ENCODE measurements at places on chromosomes 6 and 20. TPM values are rescaled to one million over a fixed set of nuclear protein-coding genes. Genes with fewer than 3 reads are reported as not detected.

DNA sequence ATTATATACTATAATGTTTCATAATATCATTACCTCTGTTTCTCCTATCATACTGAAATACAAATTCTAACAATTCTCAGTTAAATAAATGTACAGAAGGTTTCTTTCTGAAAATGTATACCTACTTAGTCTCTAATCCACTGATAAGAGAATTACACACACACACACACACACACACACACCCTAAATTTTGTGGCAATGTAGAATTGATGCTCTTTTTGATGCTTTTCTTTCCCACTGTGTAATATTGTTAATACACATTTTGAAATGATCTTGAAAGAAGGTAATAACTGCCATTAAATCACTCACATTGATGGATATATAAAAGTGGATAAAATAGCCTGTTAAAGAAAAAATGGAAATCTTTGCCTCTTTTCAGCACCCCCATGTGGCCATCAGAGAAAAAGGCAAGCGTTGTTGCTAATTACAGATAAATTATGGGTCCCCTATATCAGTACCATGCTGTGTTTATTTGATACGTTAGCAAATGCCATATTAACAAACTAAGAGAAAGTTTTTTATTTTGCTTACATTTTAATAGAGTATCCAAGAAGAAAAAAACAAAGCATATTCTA, 76.6 kb upstream of the VGLL2 start:
- DNase-seq = no peak
- no peak overlapping the region for H3K4me3 ChIP-seq
- no peaks in the 10 kb centered on the region for H3K27me3 ChIP-seq
- H3K4me1 ChIP-seq = no peaks in the 10 kb centered on the region
- no peak overlapping the region for H3K27ac ChIP-seq

DNA sequence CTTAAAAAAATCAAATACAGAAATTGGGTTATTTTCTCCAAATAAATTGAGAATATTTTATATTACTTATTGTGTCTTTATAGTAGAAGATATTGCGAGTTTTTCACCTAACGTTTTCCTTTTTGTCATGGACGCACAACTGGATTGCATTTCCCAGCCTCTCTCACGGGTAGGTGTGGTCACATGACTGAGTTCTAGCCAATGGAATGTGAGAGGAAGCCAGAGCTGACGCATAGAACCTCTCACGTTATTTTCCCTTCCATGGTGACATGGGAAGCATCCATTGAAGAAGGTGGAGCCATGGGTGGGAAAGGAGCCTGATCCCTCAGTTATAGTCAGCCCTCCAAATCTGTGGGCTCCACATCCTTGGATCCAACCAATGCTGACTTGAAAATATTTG, 155.9 kb upstream of the UST start:
- H3K4me1 ChIP-seq = no peaks in the 10 kb centered on the region
- DNase-seq = no peak
- no peak overlapping the region for H3K4me3 ChIP-seq
- H3K36me3 ChIP-seq = no peaks in the 10 kb centered on the region
- no peak overlapping the region for H3K27ac ChIP-seq

GRCh38 chr20:46089167-46089416, 670 bp downstream of the NCOA5 start:
- H3K36me3 ChIP-seq = no peaks in the 10 kb centered on the region
- H3K4me1 ChIP-seq = peaks cover 44% of the 10 kb centered on the region
- peak overlapping the region; percentile 73 for H3K27ac ChIP-seq

Gene SLC22A1
- total RNA-seq = 3.0 TPM

DNA sequence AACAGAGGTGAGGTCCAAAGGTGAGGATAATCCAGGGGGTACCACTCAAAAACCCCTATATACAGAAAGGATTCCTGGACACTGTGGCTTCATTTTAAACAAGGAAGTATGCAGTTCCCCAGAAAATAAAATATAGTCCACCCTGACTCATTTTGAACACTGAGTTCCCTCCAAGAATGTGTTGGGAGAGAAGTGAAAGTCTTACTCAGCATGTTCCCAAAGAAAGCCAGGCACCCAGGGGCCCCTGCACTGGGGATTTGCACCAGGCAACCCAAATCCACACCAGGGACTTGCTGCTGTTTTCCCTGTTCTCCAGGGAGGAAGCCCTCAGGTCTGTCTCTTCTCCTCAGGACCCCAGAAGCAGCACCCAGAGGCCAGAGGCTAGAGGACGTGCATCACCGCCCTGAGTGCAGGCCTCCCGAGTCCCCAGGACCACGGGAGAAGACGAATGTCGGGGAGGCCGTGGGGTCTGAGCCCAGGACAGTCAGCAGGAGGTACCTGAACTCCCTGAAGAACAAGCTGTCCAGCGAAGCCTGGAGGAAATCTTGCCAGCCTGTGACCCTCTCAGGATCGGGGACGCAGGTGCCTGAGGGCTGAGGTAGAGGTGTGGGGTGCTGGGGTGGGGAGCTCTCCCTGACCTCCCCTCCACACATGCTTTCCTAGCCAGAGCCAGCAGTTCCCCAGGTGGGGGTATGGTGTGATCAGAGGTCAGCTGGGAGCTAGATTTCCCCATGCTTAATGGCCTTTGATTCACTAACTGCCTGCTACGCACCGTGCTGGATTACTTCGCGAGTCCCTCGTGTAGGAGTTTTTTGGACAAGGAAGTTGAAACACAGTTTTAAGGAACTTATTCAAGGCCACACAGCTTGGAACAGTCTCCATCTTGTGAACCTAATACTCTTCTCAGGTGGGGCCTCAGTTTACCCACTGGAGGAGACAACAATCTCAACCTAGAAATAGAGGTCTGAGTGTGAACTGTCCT, 3.3 kb downstream of the FGD2 start:
- H3K4me3 ChIP-seq = no peak overlapping the region
- H3K4me1 ChIP-seq = no peaks in the 10 kb centered on the region
- no peak for DNase-seq
- H3K36me3 ChIP-seq = no peaks in the 10 kb centered on the region

- no peak overlapping the region for H3K4me3 ChIP-seq
- no peak overlapping the region for H3K27ac ChIP-seq
- no peaks in the 10 kb centered on the region for H3K4me1 ChIP-seq
- no peaks in the 10 kb centered on the region for H3K27me3 ChIP-seq
- peaks cover 13% of the 10 kb centered on the region for H3K36me3 ChIP-seq
Observed at GRCh38 chr6:109103942-109104341, 8.6 kb downstream of the CEP57L1 start.

- peaks cover 24% of the 10 kb centered on the region for H3K27me3 ChIP-seq
- H3K36me3 ChIP-seq = no peaks in the 10 kb centered on the region
- H3K27ac ChIP-seq = no peak overlapping the region
- no peak overlapping the region for H3K4me3 ChIP-seq
- DNase-seq = no peak
Observed at GRCh38 chr20:60461993-60462392, 503.8 kb downstream of the CDH26 start.

Gene SAMD5
- total RNA-seq = 9.2 TPM

GRCh38 chr20:58213716-58214115, 14.7 kb downstream of the ANKRD60 start:
- DNase-seq = no peak
- H3K36me3 ChIP-seq = no peaks in the 10 kb centered on the region
- H3K4me3 ChIP-seq = no peak overlapping the region
- no peak overlapping the region for H3K27ac ChIP-seq

Gene PLAGL2
- total RNA-seq = 52.7 TPM

Gene NMBR
- total RNA-seq = 0.22 TPM

GRCh38 chr20:45366631-45367030, 3.7 kb downstream of the SYS1 start:
- H3K4me3 ChIP-seq = no peak overlapping the region
- H3K4me1 ChIP-seq = peaks cover 22% of the 10 kb centered on the region
- H3K36me3 ChIP-seq = peaks cover 13% of the 10 kb centered on the region
- no peaks in the 10 kb centered on the region for H3K27me3 ChIP-seq
- H3K27ac ChIP-seq = no peak overlapping the region

- no peak overlapping the region for H3K27ac ChIP-seq
- H3K4me3 ChIP-seq = no peak overlapping the region
- no peaks in the 10 kb centered on the region for H3K36me3 ChIP-seq
- H3K4me1 ChIP-seq = peaks cover 4% of the 10 kb centered on the region
- DNase-seq = no peak
Observed at GRCh38 chr6:119739769-119740168, 390.2 kb upstream of the MAN1A1 start.

DNA sequence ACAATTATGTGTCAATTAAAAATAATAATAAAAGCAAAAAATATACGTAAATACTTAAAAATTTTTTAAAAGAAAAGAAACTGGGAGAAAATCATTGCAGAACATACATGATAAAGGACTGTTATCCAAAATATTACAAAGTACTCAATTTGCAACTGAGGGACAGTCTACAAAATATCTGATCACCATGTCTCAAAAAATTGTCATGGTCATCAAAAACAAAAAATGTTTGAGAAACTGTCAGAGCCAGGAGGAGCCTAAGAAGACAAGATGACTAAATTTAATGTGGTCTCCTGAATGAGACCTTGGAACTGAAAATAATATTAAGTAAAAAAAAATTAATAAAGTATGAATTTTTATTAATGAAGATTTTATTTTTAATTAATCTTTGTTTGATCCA, 43.5 kb downstream of the DTNBP1 start:
- DNase-seq = no peak
- H3K4me1 ChIP-seq = peaks cover 21% of the 10 kb centered on the region
- peaks cover 5% of the 10 kb centered on the region for H3K36me3 ChIP-seq
- no peak overlapping the region for H3K4me3 ChIP-seq

- H3K36me3 ChIP-seq = no peaks in the 10 kb centered on the region
- peaks cover 6% of the 10 kb centered on the region for H3K4me1 ChIP-seq
- no peak overlapping the region for H3K4me3 ChIP-seq
- peaks cover 9% of the 10 kb centered on the region for H3K27me3 ChIP-seq
Observed at GRCh38 chr20:22701679-22702308, 117.4 kb upstream of the FOXA2 start.

DNA sequence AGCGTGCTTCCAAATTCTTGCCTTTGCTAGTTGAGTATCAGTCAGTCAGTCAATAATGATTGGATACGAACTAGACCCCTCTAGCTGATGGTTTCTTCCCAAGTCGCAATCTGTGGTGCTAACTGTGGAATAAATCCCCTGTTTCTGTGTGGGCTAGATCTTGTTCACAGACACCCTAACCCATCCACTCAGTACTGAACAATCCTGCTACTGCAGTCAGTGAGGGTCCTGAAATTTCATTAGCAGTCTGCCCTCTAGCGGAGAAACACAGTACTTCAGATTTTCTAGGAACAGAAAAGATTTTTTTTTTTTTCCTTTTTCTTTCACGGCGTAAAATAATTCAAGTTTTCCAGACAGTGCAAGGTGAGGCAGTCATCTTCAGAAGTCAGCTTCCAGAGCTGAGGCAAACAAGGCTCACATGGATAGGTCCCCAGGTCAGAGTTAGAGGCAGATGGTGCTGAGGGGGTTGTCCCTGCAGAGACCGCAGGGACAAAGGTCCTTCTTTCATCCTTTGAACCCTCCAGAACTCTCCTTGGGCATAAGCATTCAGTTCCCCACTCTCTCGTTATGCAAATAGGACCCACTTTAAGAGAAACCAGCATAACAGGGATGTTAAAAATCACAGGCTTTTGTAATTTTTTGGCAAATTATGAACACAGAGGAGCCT, 119.6 kb downstream of the SCML4 start:
- DNase-seq = no peak
- peaks cover 16% of the 10 kb centered on the region for H3K27me3 ChIP-seq
- H3K4me1 ChIP-seq = peaks cover 16% of the 10 kb centered on the region
- no peaks in the 10 kb centered on the region for H3K36me3 ChIP-seq

Measured in type B pancreatic cell (in vitro differentiated cells).